ENCODE measurements at places on chromosomes 6 and 20. TPM values are rescaled to one million over a fixed set of nuclear protein-coding genes. Genes with fewer than 3 reads are reported as not detected.

DEFB110 gene
- total RNA-seq: not detected

SOX18 gene
- total RNA-seq: not detected

SUMO4 gene
- 2.1 TPM for total RNA-seq

FLRT3 gene
- total RNA-seq: 24.3 TPM

CLDN20 gene
- total RNA-seq: not detected

PRR18 gene
- total RNA-seq: not detected

LPA gene
- not detected for total RNA-seq

PTGIS gene
- total RNA-seq: 5.6 TPM

MUCL3 gene
- total RNA-seq: not detected

SSTR4 gene
- not detected for total RNA-seq

EDN3 gene
- not detected for total RNA-seq

MCHR2 gene
- total RNA-seq: not detected

NTSR1 gene
- 1.9 TPM for total RNA-seq

RAB32 gene
- total RNA-seq: 81.6 TPM

GSTA2 gene
- not detected for total RNA-seq

CLPSL2 gene
- not detected for total RNA-seq

ANKRD66 gene
- total RNA-seq: not detected

ZFP64 gene
- 23.8 TPM for total RNA-seq

ZBTB24 gene
- 11.6 TPM for total RNA-seq

CDSN gene
- total RNA-seq: not detected

RHAG gene
- not detected for total RNA-seq

SMLR1 gene
- not detected for total RNA-seq

DHX35 gene
- total RNA-seq: 15.1 TPM

IL20RA gene
- not detected for total RNA-seq

PACSIN1 gene
- total RNA-seq: not detected

MLIP gene
- not detected for total RNA-seq

MAFB gene
- total RNA-seq: 0.14 TPM

CYP24A1 gene
- total RNA-seq: not detected

OR2J3 gene
- total RNA-seq: not detected

LHFPL5 gene
- total RNA-seq: not detected

ZNF311 gene
- total RNA-seq: 1.5 TPM

NHLRC1 gene
- 2.1 TPM for total RNA-seq
